ENCODE measurements at places on chromosomes 12 and 14. TPM values are rescaled to one million over a fixed set of nuclear protein-coding genes. Genes with fewer than 3 reads are reported as not detected.

Gene STXBP6
- 0.27 TPM for total RNA-seq

DNA sequence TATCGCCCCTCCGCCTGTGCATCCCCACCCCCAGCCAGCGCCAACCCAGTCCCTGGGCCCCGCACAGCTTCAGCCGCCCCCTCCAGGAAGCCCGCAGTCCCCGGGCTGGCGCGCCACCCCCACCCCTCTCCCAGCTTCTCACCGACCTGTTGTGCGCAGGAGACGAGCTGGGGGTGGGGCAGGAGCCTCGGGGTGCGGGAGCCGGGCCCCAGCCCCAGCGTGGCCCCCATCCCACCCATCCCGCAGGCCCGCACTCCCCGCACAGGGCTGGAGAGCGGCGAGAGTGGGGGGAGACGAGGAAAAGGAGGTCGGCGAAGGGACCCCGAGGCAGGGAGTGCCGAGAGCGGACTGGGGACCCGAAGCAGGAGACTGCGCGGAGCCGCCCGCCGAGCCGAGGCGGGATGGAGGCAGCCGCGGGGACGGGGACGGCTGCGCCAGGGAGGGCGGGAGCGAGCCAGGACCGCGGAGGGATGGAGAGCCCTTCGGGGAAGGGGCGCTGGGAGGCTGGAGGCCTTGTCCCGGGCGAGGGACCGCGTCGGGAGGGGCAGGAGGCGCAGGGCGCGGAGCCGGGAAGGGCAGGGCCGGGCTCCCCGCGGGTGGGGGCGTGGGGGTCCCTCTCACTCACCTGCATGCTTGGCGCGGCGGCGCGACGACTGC lies 498 bp downstream of the PIANP start:
- DNase-seq, result no peak

- DNase-seq, result peak; percentile 72
Measured at GRCh38 chr14:39266525-39266870, 32.8 kb downstream of the MIA2 start.

Gene LAG3
- 3.3 TPM for total RNA-seq

GRCh38 chr14:33716921-33717320 lies 234.0 kb downstream of the EGLN3 start:
- no peak for DNase-seq

DNA sequence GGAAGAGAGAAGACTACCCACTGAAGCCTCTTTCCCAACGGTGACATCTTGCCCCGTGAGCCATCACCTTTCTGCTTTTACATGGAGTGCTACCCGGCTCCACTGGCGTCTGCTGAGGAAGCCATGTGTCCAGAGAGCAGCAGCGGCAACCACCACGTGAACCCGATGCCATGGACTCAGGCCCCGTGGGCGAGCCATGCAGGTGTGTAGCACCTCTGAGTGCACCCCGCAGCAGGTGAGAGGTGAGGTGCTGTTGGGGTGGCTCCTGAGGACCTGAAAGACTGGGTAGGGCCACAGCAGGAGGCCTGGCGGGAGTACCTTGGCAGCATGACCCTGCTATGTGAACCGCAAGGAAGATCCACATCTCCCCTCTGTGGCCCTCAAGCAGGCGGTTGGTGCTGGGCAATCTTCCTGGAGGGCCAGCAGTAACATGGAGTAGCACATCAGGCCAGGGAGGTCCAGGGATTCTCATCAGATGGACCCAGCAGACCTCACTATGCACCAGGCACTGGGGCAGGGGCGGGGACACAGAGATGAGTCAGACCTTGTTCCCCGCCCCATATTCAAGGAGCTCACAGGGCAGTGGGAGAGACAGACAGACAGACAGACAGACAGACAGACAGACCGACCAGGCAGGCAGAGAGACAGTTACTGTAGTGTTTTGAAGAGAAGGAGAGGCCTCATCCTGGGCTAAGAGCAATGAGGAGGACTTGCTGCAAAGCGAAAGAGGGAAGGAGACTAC lies 129.6 kb downstream of the PAPOLA start:
- no peak for DNase-seq

DNA sequence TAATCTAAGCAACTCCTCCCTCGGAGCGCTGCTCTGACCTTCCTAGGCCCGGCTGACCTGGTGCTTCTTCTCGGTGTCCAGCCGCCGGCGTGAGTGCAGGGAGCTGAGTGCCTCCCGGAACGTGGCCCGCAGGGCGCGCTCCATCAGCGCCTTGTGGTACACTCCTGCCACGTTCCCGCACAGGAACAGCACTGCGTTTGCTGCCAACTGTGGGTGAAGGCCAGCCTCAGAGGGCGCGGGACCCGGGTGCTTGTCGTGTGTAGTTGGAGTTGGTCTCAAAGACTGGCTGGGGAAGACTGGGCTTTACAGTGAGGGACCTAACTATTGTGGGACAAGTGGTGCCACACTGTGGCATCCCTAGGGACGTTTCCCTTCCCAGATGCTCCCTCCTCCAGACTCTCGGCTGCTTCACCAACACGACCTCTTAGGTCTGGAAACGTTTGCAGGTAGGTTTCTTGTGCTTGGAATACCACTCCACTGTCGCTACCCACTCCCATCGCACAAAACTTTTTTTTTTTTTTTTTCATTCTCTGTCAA lies 3.1 kb downstream of the ADCY4 start:
- no peak for DNase-seq

GRCh38 chr14:78254911-78255461 lies 84.8 kb downstream of the NRXN3 start:
- no peak for DNase-seq

- DNase-seq, result no peak
Measured at GRCh38 chr12:13609894-13610679, 371.3 kb downstream of the GRIN2B start.

DNA sequence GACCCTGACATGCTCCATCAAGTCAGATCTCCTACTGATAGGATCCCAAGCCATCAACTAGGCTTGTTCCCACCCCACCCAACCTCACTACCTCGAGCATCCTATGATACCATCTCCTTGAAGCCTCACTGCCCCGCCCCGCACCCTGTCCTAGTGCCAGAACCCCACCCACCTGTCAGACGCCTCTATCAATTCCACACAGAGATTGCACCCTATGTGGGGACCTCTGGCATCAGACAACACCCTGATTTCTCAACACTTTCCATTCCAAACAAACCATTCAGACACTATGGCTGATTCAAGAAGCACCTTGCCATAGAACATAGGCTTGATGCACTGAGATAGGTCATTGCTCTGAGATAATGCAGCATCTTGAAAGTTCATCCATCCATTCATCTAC lies 3.1 kb upstream of the GLTP start:
- no peak for DNase-seq

Gene NACA
- total RNA-seq, result 896 TPM

- DNase-seq, result no peak
Measured at GRCh38 chr14:68305738-68306137, 486.2 kb downstream of the RAD51B start.

DNA sequence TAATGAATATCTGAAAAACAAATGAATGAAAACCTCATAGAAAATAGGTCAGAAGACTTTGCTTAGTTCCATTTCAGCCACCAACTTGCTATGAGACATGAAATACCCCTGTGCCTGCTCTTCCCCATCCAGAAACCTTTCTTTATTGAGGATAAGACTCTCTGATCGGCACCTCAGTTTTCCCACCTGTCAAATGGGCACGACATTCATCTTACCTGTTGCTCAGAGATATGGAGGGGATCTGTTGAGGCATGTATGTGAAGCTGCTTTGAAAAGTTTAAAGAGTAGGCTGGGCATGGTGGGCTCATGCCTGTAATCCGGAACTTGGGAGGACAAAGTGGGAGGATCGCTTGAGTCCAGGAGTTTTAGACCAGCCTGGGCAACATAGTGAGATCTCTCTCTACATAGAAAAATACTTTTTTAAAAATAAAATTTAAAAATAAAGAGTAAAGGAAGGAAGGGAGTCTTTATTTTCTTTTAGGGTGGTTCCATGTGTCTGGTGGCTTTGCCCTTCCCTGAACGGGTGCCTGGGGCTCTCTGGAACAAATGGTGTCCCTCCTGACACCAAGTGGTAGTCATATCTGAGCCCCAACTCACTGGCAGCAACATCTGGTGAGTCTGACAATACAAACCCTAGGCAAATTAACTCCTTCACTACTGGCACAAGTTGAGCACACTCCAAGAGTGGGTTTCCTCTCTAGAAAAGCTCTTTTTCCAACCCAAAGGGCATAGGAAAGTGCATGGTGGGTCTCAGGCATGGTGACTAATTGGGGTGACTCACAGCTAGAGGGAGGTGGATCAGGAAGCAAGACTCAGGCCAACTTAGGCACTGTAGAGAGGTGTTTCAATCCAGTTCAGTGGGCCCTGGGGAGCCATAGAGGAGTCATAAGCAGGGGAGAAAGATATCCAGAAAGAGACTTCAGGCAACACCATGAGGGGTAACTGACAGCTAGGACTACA lies 42.1 kb downstream of the MAP1LC3B2 start:
- no peak for DNase-seq

DNA sequence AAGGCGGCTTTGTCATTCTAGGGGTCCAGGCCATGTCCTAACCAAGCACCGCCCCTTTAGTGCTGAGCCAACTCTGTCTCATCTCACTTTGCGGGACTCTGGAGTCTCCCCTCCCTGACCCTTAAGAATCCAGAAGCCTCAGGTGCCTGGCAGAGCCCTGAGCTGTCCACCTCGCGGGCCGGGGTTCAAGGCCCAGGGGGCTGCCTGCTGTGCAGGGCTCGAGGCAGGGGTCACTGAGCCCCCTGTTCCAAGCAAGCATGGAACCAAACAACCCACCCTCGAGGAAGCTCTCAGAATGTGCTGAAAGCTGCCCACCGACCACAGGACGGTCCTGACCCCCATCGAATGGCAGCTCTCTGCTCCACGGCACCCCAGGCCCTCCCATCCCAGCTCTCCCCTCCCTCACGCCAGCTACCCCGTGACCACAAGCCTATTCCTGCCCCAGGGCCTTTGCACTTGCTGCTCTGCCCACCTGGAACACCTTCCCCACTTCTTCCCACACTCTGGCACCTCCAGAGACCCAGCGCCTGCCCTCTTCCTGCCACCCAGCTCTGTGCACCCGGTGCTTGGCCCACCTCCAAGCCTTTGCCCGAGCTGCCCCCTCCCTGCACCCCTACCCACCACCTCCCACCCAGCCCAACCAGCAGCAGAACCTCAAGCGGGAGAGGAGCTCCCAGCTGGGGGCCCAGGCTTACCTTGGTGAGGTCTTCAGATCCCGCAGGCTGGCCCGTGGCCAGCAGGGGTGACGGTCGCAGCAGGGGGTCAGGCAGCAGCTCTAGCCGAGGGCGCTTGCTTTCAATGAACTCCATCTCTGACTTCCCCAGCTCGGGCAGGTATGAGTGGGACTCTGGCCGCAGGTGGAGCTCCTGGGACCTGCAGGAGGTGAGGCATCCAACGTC lies 84.3 kb downstream of the NCOR2 start:
- DNase-seq, result no peak

DNA sequence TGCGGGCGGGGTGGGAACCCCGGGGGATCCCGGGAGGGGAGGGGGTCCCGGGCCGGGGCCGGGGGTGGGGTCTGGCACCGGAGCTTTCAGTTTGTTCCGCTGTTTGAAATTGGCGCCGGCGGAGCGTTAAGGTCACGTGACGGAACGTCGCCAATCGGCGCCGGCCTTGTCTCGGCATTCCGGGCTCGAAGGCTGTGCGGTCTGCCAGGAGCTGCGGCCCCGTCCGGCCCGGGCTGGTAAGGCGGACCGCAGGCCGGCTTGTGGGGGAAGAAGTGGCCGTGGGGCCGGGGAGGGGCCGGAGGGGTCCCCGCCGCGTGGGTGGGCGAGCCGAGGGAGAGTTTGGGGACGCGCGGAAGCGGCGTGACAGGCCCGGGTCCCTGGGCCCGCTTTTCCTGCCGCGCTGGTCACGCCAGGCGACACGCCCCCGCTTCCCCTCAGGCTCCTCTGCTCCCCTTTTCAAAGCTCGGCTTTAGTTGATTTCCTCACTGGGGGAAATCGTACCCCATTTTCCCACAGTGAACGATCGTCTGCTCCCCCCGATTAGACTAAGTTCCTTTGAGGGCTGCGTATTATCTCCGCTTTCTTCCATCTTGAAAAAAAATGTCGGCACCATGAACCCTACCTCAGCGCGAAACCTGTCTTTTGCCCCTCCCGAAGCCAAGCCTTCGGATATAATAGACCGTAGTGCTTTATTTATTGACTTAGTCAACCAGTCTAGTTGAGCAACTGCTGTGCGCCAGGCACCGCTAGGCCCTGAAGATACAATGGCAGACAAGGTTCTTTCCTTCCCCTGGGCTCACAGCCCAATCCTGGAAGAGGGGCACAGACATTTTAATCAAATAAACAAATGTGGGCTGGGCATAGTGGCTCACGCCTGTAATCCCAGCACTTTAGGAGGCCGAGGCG lies at the start of the genes FOXM1 and RHNO1:
TSS of gene FOXM1 (minus strand) at position 128 of the 906 bp plus-strand sequence. CDS start 2,696 bp downstream, outside the sequence.
TSS of gene RHNO1 (plus strand) at position 177 of the 906 bp plus-strand sequence. CDS start 8,144 bp downstream, outside the sequence.
- peak; percentile 60 for DNase-seq

Gene PRB2
- total RNA-seq, result not detected

Gene BDKRB1
- not detected for total RNA-seq

- DNase-seq, result no peak
Measured at GRCh38 chr14:52901357-52901980, 49.4 kb downstream of the FERMT2 start.

DNA sequence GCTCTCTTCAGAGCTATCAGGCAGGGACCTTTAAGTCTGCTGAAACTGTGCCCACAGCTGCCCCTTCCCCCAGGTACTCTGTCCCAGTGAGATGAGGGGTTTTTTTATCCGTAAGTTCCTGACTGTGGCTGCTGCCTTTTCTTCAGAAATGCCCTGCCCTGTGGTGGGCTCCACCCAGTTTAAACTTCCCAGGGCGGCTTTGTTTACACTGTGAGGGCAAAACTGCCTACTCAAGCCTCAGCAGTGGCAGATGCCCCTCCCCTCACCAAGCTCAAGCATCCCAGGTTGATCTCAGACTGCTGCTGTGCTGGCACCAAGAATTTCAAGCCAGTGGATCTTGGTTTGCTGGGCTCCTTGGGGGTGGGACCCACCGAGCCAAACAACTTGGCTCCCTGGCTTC lies 46.9 kb upstream of the SLC16A7 start:
- DNase-seq, result no peak

Gene PRR4
- 2.2 TPM for total RNA-seq

DNA sequence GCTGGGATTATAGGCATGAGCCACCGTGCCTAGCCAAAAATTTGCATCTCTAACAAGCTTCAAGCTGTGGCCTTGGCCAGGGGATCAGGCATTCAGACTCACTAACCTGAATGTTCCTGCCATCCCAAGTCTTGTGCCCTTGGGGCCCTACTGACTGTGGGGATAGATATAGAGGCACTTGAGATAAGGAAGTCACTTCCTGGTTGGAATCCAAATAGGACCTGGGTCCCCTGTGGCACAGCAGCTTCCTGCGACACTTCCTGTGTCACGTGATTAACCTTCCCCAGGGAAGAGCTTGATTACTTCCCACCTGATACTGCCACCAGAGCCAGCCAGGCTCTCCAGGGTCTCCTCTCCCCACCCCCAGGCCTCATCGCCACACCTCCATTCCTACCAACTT lies 128.2 kb downstream of the BCL11B start:
- peak; percentile 54 for DNase-seq

Gene LRRIQ1
- total RNA-seq, result 0.89 TPM

Gene MGP
- 1.3 TPM for total RNA-seq

Data from HCT116 (cell line).